CD8-positive, alpha-beta memory T cell (primary cell): ENCODE measurements at places on chromosomes 6 and 20. TPM values are rescaled to one million over a fixed set of nuclear protein-coding genes. Genes with fewer than 3 reads are reported as not detected.

- no peak for DNase-seq
These were observed 19.3 kb downstream of the JARID2 start for GRCh38 chr6:15264902-15265761.

DNA sequence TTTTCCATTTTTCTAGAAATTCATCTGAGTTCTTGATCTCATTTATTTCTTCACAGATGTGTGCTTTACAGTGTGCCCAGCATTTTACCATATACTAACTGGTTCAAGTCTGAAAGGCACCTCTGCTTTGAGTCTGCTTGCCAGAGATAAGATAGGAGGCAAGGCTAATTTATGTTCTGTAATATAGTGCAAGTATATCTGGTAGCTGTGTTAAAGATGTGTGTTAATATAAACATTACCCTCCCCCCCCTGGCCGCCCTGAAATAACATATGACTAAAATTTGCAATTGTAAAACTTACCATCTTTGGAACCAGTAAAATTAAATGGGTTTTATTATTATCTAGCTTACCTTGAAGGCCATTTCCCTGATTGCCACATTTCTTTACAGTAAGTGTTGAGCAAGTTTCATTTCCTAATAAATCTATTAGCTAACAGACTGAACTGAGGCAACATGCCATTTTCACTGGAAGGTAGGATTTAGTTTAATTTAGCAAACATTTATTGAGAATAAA lies 2.7 kb downstream of the FBXO9 start:
- no peak for DNase-seq

DNA sequence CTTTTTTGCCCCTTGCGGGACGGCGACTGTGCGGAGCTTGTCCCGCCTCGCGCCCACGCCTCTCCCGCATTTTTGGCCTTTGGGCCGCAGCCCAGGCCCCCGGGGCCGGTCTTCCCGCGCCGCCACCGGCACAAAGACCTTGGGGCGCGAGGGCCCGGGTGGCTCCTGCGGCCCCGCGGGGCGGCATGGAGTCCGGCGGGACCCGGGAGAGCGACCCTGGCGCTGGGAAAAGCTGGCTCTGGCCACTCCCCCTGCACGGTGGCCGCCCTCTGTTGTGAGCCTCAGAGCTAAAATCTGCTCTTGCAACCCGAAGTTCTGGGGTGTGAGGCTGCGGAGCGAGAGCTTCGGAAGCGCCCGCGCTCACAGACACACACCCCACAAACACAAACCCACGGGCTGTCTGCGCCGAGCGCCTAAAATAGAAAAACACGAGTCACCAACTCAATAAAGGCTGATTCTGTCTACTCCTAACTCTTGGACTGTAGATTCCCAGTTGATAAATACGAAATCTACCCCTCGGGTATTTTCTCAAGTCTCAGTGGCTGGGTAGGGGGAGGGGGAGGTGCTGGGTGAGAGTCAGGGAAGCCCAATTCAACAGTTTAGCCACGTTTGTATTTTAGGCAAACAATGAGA lies 496 bp upstream of the BEND3 start:
- DNase-seq, result no peak

GRCh38 chr6:133890711-133891148 lies 1.8 kb downstream of the TCF21 start:
- no peak for DNase-seq

DNA sequence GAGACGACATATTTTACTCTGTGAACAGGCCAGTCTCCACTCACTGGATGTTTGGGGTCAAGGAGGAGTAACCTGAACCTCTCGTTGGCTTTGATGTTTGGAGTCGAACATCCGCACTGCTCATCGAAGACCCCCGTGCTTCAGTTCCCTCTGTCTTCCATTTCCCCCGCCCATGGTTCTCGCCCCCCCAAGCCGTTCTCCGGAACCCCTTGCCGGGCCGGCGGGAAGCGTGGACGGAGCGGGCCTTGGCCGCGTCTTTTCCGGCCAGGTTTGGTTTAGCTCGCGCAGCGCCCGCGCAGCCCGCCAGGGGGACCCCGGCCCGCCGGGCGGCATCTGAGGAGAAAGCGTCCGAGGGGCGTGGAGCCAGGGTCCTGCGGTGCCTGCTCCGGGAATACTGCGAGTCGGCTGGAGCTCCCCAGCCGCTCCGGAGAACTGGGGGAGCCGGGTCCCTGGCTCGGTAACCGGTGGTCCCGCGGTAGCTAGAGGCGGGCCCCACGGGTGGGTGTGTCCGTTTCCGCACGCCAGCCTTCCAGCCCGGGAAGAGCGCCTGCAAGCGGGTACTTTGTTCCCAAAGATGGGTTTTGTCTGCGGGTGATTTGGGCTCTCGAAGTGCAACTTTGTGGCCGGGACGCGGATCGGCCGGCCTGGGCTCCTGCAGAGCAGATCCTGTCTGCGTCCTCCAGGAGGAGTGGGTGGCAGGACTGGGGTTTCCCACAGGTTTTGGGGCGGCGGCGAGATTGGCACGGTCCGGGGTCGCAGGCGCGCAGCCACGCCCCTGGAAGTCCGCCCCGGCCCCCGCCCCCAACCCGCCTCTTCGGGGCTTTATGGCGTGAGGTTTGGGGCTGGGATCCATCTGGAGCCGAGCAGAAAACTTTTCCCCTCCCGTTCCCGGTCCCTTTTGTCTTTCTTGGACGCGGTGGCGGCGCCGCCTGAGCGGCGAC lies at the start of gene TMEM200A:
Gene TMEM200A, plus strand, starts transcription at position 852 of the 941 bp plus-strand sequence. CDS start 74,406 bp downstream, outside the sequence.
- DNase-seq, result peak; percentile 31

- peak; percentile 9 for DNase-seq
These were observed 24.1 kb upstream of the MAP3K7 start for GRCh38 chr6:90610751-90611542.

DNA sequence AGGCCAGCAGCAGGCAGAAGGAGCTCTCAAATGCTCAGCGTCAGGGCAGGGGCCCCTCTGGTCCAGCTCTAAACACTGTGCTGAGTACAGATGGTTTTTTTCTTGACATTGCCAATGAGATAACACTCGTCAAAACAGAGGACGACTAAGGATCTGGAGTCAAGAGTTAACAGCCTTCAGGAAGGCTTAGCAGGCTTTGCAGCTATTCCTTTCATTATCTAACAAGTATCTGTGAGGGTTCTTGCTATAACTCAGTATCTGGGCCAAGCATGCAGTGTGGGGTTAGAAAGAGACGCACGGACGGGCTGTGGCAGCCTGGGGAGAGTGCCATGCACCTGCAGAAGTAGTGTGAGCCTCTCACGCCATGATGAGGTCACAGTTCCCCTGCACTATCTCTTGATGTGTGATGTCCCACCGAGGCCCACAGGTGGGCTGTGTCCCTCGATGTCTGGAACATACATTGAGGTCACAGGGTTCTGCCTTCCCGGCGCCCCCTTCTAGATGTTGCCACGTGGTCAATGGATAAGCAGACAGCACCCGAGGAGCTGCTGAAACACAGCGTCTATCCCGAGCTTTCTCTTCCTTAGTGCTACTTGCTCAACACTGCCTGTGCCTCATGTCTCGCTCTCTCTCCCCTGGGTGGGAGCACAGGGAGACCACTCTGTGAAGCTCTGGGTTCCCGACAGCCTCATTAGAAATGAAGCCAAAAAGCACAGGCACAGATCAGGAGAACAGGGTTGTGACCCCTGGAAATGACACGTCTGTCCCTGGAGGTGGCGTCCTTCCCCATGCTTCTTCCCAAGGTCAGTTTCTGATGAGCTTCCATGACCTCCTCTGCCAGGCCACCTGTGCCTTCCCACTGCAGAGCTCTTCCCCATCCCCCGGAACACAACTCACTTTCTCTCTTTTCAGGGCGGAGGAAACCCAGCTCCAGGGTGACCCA lies 85.5 kb upstream of the RPS6KA2 start:
- no peak for DNase-seq

DNA sequence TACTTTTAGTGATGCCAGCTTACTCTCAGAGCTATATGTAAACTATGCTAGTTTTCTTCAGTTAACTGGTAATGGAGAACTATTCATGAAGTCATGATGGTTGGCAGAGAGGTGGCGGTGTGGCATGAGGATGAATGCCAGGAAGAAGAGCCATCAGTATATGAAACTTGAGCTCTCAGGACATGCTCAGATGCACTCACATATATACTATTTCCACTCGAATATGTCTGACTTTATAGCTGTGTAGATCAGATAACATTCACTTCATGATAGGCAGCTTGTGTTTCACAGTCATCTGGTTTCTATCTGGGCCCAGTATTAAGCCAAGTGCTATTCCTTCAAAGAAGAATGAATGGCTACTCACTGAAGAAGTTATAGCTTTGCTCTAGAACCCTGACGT lies 46.2 kb upstream of the CEP85L start:
- no peak for DNase-seq

GRCh38 chr6:56764081-56764566 lies 121.4 kb upstream of the DST start:
- DNase-seq, result no peak

Gene SIRPD
- total RNA-seq, result not detected

Gene BAG2
- total RNA-seq, result 10.4 TPM

Gene MUC21
- total RNA-seq, result not detected

Gene KIF25
- not detected for total RNA-seq
